ENCODE measurements at places on chromosomes 16 and 17.

GRCh38 chr16:61998460-61998859, 37.8 kb downstream of the CDH8 start:
- no peak for DNase-seq

- no peak for DNase-seq
Observed at GRCh38 chr17:78826421-78826820, 14.2 kb downstream of the USP36 start.

- no peak for DNase-seq
Observed at GRCh38 chr16:83517398-83517797, 290.4 kb upstream of the HSBP1 start.

DNA sequence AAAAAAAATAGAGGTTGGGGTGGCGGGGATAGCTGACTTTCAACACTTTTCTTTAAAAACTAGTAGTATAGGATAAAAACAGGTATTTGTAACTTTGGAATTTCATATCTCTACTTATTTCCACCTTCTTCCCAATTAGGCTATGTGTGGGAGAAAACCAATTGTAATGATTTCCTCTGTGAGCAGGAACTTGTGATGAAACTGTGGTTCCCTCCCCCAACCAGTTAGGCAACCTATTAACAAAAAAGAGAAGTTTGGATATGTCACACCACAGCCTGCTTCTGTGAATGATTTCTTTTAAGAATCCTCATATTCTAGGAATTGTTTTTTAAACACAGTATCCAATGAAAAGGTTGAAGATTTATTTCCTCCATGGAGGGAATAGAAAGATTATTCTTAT, 1.9 kb downstream of the IGSF6 start:
- DNase-seq, result no peak

DNA sequence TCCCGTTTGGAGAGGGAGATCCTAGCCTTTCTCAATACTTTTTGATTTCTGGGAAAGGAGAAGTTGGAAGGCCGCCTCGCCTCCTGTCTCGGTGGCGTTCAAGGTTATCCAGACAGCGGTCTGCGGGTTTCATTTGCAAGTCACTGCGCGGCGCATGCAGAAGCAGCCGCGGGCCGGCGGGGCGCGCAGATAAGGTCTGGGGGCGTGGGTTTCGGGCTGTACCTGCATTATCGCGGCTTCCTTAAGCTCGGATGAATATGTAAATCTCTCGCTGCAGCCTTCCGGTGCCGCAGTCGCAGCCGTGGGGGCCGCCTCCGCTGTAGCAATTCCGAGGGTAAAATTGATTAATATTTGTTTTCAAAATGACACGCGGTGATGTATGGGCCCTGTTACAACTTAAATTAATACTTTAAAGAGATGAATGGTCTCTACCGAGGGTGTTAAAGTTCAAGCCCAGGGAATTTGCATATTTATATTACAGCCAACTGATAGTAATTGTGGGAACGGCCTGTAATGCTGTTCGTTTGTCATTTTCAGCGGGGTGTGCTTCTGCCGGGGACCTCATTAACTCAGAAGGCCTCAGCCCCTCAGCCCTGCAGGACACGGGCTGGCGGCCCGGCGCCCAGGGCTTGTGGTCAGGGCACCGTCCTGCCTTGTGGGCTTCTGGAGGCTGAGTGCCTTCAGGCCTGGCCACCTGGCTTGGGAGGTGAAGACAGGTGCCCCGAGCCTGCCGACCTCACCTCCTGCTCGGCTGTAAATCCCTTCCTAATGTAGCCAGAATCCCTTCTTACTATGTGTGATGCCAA, 99.4 kb downstream of the CYLD start:
- DNase-seq, result no peak
